ENCODE measurements at places on chromosomes 13 and 19.

- no peak for DNase-seq
These were observed 55.2 kb downstream of the CCDC70 start for GRCh38 chr13:51916962-51917361.

GRCh38 chr13:83007226-83007625 is 875.0 kb downstream of the SLITRK1 start:
- DNase-seq = no peak

DNA sequence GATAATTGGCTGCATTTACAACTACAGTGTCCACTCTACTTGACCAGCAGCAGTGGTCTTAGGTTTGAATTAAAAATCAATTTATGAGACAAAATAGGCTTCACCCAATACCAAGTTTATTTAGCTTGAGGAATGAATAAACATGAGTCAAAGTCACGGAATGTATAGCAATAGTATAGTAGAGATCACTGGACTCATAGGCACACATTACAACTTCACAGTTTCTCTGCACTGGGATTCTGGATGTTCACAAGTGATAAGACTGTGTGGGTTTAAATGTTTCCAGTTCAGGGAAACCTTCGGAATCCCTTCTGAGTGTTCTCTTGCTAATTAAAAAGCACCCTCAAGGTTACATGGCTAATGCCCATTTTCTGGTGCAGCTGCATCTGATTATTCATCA is 1064.9 kb downstream of the SLITRK5 start:
- no peak for DNase-seq

DNA sequence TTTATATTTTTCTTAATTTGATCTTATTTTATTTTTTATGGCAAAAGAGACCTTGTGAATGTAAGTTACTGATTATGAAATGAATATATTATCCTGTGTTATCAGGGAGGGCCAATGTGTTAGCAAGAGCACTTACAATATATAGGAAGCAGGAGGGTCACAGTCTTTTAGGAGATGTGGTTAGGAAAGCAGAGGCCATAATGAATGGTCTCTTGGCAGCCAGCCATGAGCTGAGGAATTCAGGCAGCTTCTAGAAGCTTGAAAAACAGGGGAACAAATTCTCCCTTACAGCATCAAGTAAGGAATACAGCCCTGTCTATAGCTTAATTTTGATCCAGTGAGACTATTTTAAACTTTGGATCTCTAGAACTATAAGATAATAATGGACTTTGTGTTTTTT is 2374.6 kb downstream of the PCDH9 start:
- DNase-seq = no peak

DNA sequence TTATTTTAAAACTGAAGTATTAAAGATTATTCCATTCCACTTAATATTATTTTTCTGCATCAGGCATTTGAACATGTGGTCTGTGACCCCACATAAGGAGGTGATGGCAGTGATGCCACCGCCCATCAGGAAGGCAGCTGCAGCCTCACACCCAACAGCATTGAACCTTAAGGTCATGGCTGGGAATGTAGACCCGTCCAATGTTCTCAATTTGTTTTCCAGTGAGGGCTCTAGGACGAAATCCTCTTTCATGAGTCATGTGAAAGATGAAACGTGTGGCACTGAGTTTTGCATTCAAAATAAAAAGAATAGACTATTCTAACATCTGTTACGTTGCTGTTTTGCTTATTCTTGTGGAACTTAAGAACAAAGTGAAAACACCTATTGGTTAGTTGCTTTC is 74.5 kb upstream of the ANKRD10 start:
- DNase-seq = no peak

Measured in left cardiac atrium (tissue), 4 donors.